ENCODE measurements at places on chromosomes 3 and 15.
A peak's percentile ranks its signal among the peaks of the same experiment; 100 is the strongest.

GRCh38 chr3:23553353-23553752 is 252.4 kb upstream of the UBE2E1 start:
- no peak for DNase-seq

DNA sequence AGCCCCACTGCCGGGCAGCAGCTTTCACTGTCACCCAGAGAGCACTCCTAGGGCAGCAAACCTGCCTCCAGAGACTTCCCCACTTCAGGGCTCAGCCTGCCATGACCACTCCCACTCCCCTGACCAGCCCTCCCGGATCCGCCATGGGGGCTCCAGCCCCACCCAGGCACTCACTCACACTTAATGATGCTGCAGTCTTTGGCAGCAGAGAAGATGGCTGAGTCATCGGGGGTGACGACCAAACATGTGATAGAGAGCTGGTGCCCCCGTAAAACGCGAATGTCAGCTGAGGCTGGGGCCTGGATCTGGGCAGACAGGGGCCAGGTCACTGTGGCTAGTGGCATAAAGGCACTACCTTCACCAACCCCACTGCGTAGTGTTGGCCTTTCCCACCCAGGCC is 4.7 kb downstream of the RRP9 start:
- no peak for DNase-seq

- no peak for DNase-seq
Observed at GRCh38 chr15:40536501-40536900, 28.3 kb downstream of the CCDC32 start.

DNA sequence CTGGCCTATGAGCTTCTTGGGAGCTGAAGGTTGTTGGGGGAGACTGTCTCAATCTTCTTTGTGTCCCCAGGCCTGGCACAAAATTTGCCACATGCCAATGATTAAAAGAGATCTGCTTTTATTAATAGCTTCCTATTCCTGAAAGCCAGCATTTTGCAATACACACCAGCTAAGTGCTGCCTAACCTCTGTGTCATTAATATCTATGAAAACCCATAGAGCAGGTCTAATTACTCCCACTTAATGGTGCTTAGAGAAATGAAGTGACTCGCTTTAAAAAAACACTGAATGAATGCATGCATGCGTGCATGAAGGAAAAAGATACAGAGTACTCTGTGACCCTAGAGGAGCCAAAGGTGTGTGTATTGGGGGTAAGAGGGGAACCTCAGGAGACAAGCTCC is 55.0 kb downstream of the SLC6A1 start:
- no peak for DNase-seq

- DNase-seq = no peak
Observed at GRCh38 chr3:65485826-65486469, 552.8 kb downstream of the MAGI1 start.

GRCh38 chr3:133040696-133041523 is 2.7 kb downstream of the TMEM108 start:
- DNase-seq = peak; percentile 65

- DNase-seq = peak; percentile 22
Observed at GRCh38 chr3:154023148-154023547, 98.0 kb upstream of the ARHGEF26 start.

GRCh38 chr3:149542375-149543312 is 68.1 kb downstream of the TM4SF4 start:
- no peak for DNase-seq

- DNase-seq = no peak
Observed at GRCh38 chr3:179149951-179150350, 1.8 kb downstream of the PIK3CA start.

GRCh38 chr3:136928240-136928639 is 29.5 kb upstream of the IL20RB start:
- no peak for DNase-seq

DNA sequence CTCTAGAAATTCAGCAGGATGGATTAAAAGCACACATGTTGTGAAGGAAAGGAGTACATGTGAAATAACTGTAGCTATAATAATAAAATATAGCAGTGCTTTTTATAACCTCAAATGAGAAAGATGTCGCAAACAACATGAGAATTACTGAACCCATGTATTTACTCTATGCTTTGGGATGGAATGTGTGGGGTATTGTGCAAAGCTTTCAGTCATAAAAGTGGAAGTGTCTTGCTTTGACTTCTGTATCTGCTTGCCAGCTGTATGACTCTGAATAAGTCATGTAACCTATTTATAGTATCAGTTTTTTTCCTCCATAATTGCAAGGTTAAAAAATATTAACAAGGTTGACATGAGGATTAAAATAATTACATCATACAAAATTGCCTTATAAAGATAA is 519.3 kb upstream of the CADM2 start:
- no peak for DNase-seq

GRCh38 chr3:152460936-152461335 is 192.2 kb downstream of the MBNL1 start:
- DNase-seq = no peak

GRCh38 chr15:89225588-89225987 is 4.2 kb upstream of the RLBP1 start:
- DNase-seq = no peak

DNA sequence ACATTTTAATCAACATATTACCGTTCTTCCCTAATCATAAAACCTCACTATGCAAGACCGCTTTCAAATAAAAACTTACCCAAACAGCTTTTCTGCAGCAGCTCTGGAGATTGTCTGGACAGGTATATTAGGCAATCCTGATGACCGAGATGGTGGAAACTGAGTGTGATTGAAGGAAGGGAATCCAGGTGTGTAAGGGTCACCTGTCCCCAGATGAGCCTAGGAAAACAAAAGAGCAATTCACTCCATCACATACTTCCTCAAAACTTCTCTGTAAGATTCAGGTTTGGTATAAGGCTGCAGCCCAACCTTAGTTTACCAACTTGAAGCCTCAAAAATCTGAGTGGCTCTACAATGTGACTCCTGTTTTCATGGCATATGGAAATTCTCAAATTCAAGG is 14.5 kb downstream of the TFRC start:
- no peak for DNase-seq

GRCh38 chr3:74302969-74303368 is 311.5 kb downstream of the CNTN3 start:
- no peak for DNase-seq

DNA sequence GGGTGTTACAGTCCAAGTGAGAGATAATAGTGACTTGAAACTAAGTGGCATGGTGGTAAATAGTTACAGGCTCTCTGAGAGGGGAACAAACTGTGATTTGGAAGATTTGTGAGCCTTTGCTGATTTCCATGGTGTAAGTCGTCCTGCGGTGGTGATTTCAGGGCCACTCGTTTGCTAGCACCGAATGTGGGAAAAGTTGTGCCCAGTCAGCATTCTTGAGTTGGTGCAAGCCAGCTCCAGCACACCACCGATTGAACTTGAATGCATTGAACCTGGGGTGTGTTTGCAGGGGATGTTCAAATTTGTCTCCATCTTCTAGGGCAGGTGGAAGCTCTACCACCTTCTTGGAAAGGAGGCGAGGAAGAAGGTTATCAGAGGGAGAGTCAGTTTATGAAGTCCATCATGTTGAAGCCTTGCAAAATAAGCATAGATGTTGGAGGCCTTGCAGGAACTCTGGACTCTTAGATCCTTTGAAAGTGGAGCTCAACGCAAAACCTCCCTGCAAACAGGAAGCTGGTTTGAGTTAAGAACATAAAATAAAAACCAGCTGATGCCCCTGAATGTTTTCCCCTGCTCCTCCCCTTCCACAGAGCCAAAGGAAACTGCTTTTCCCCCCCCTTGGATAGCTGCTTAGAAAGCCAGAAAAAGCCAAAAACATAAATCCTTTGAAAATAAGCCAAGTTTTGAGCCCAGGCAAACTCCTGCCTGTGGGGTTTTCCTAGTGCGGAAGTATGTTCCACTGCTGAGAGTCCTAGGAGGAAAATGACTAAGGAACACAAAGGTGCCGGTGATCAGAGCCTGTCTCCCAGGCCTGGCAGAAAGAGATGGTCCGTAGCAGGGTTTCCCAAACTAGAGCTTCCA is 21.9 kb downstream of the MAPKBP1 start:
- DNase-seq = no peak

GRCh38 chr3:52240059-52240885 is 1.3 kb upstream of the TWF2 start:
- no peak for DNase-seq

DNA sequence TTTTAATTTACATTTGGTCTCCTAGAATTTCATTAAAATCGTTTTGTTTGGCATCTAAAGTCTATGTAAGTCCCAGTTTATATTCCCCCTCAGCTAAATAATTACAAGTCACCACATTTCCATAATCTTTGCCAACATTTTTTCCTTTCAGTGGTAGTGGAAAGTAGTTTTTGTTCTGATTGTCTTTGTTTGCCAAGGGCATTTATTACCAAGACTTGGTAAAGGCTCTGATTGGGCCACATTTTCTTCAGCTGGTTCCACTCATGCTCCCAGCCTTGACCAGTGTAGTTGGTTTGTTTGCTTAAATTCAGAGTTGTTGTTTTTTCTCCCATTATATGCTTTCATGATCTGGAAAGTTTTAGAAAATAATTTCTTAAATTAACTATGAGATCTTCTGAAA is 153.4 kb upstream of the MME start:
- DNase-seq = no peak

DNA sequence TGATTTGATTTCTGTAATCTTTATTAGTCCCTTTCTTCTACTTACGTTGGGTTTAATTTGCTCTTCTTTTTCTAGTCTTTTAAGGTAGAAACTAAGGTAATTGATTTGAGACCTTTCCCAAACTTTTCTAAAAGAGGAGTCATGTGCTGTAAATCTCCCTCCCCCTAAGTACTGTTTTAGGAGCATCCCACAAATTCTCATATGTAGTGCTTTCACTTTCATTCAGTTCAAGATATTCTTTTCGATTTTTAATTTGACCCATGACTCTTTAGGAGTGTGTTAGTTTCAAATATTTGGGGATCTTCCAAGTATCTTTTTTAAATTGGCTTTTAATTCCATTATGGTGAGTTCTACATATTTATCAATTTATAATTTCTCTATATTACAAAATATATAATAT is 241.8 kb downstream of the CTNNB1 start:
- DNase-seq = no peak

DNA sequence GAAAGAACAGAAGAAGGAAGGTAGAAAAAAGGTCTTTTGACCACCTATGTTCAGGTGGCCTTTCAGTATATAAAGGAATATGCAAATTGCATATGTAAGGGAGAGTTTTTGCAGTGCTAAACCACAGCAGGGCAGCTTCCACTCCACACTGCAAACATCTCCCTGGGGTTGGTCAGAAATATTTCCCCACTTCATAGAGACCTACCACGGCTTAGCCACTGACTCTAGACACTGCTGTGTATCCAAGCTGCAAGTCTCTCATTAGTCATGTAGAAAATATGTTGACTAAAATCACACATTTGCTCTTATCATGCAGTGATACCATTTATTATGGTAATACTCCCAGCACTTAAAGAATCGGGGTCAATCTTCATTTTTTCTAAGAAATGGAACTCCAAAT is 214.9 kb upstream of the NR2F2 start:
- no peak for DNase-seq

- DNase-seq = no peak
Observed at GRCh38 chr3:7766530-7766929, 735.1 kb upstream of the LMCD1 start.

DNA sequence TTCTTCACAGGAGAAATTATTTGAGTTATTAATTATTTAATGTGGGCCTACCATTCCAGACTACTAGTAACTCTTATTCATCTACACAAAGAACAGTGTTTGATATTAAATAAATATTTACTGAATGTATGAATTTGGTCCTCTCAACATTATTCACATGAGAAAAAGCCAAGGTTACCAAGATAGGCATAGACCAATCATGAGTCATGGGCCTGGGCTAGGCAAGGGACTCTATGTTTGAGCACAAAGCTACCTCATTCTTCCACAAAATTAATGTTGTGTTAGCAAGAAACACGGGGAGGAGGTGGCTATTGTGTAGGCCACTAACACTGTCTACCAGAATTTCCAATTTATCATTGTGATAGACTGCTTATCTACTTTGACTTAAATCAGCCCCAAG is 115.7 kb downstream of the SERPINI1 start:
- DNase-seq = no peak

DNA sequence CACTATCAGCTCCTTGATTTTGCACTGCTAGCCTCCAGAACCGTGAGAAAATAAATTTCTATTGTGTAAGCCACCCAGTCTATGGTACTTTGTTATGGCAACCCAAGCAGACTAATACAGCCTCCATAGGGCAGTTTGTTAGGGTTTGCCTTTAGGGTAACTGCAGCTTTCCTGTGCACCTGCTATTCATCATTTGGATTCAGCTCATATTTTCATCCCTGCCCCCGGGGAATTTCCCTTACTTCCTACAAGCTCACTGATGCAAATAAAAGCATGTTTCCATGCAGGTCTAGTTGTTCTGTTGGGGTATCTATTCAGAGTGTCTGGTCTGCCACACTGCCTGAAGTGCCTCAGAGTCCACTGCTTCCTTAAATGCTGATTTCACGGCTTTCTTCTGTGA is 48.6 kb upstream of the ATOSA start:
- DNase-seq = no peak

DNA sequence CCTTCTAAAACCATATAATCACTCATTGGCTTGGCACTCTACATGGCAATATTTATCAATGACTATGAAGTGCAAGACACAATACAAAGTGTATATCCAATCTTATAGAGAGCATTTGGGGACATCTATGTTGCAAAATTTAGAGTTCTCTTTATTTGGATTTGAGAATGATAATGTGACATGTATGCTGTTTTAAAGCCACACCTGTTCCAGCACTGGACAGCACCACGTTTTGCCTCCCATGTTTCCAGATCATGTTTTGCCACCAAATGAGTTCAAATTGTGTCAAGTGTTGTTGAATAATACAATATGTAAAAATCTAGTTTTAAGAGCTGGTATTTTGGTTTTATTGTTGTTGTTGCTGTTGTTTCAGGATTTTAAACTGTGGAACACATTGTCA is 33.3 kb upstream of the GOLGA8A start:
- DNase-seq = no peak

DNA sequence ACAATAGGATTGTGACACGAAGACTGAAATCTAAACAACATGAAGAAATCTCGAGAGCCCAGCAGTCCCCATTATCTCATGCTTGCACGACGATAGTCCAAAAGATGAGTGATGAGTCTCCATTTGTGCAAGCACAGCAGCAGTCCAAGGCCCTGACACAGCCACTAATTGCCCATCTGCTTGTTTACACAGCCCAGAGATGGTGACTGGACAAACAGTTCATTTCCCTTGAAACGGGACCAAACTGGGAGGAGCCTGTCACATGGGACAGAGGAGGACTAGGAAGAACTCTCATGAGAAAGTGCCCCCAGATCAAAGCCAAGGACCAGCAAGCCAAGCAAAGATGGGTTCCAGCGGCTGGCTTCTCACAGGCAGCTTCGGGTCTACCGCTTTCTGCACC is 121.0 kb downstream of the GREM1 start:
- no peak for DNase-seq

All from right kidney (tissue), 9 donors.